Omental fat pad (tissue), 4 donors: ENCODE measurements at places on chromosomes 7 and 10. TPM values are rescaled to one million over a fixed set of nuclear protein-coding genes. Genes with fewer than 3 reads are reported as not detected.

DNA sequence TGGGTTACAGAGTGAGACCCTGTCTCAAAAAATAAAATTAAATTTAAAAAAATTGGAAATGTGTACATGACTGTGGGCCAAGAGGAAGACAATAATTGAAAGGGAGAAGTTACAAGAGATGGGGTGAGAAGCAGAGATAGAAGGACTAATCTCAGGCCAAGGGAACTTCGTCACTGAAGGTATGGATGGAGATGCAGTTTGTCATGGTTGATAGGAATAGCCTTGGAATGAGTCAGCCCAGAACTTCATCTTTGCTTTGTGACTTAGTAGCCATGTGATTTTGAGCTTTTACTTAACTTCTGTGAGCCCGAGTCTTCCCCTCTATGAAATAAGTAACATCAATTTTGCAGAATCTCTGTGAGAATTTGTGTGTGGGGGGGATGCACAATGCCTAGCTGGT is 6.5 kb upstream of the PODXL start:
- no peak for DNase-seq

DNA sequence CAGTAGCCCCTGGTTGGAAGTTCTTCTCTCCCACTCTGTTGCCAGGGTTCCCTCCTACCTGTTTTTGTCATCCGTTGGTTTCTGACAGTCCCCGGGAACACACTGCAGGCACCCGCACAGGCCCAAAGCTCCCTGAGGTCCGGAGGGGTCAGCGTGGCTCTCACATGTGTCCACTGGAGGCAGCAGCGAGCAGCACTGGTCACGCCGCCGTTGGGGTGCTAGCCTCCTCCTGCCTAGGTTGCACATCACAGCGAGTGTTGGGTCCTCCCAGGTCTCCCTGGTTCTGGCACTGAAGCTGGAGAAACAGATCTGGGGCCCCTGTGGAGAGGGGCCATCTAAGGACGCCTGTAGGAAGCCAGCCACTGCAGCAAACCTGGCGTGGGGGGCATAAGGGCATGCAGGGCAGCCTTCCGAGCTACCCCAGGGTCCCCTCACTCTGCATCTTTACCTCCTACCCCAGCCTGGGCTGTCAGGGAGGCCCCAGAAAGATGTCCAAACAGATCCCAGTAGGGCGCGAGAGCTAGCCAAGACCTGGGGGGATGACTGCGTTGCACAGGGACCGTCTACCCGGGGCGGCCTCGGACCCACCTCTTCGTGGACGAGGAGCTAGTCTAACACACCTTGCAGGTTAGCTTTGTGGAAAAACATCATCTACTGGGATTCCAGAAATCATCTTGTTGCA is 28.9 kb downstream of the LRRC27 start:
- no peak for DNase-seq

DNA sequence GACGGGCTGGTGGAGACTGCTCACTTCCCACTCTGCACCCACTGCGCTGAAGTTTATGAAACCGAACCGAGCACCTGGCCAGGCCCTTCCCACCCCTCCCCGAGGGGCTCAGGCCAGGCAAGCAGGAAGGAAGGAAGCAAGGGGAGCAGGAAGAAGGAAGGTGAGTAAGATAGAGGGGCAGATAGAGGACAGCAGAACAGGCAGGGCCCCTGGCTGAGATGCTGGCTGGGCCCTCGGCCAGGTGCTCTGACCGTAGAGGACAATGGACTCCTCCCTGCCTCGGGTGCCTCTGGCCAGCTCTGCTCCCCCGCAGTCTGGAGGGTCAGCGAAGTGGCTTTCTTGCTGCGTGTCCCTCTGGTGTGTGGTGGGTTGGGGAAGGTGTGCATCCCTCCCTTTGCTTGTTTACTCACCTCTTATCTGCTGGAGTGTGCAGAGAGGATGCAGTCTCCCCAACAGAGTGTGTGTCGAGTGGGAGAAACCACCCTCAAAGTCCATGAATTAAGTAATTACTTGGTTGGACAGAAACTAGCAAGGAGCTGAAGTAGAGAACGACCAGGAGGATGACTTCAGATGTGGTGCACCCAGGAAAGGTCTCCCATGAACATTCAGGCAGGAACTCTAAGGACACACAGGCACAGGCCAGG is 82.8 kb upstream of the PPP2R2D start:
- DNase-seq, result no peak

DNA sequence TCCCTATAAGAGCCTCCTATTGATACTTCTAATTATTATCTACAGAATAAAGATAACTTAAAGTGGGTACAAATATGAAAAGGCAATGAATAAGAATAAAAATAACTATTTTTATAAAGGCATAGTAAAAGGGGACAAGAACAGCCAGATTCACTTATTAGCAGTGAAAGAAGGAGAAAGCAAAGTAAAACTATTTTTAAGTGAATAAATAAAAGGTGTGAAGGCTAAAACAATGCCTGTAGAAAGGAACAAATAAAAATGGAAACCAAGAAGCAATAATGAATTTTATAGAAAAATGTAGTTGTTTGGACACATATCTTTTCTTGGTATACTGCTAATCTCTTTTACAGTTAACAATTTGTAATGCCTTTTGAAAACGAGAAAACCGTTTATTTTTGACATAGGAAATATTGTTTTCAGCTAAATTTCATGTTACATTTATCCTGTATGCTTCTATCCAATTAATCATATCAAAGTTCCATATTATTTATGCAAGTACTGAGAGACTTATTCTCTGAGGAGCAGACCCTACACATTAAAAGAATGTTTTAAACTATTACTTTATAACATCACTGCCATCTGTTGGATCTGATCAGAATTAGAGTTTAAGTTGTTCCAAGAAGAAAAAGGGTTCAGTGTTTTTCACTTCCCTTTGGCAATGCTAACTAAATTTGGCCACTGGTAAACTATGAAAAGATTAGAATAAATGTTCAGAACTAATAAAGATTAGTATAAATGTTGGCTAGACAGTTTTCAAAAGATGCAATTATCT is 59.1 kb downstream of the ARMC3 start:
- no peak for DNase-seq

DNA sequence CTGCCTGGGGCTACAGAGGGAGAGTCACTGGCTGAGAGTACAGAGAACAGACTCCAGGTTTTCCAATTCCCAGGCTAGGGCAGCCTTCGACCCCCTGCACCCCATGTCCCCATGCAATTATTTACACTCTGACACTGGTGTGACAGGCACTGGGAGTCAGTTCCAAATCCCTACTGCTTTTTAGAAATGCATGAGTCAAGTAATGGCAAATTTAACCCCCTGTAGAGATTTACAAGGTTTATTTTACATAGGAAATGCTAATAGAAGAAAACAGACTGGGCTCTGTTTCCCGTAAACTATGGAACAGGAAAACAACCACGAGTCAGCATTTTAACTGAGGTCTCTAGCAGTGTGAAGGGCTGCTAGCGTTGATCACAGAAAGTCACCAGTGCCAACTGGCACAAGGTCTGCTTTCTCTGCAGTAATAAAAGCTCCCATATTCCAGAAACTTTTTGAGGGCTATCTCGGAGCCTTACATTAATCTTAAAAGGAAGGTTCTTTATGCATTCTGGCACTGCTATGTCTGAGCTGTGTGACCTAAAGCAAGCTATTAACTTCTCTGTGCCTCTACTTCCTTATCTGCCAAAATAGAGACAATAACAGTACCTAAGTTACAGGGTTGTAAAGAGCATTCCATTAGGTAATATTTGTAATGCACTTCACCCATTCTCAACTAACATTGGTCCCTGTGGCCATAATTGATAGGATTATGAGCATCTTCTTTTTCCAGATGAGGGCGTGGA is 28.2 kb downstream of the NOD1 start:
- no peak for DNase-seq

GRCh38 chr10:110414548-110415309 is 83.0 kb upstream of the DUSP5 start:
- DNase-seq, result no peak

DNA sequence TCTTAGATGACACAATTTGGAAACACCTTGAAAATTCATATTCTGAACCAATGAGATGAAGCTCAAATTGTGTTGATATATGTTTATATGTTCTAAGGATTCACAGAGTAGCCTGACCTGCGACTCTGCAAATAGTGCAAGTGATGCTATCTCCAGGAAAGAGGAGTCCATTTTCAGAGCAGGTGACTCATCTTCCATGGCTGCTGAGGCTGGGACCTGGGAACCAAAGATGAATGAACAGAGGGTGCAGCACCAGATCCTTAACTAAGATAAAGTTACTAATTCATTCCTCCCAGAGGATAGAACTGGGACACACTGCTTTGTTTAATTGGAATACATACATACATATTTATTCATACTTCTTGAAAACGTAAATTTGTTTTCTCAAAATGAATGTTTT is 240.6 kb upstream of the SEMA3C start:
- no peak for DNase-seq

- DNase-seq, result peak; percentile 57
Measured at GRCh38 chr10:112137154-112137987, 46.2 kb downstream of the GPAM start.

DNA sequence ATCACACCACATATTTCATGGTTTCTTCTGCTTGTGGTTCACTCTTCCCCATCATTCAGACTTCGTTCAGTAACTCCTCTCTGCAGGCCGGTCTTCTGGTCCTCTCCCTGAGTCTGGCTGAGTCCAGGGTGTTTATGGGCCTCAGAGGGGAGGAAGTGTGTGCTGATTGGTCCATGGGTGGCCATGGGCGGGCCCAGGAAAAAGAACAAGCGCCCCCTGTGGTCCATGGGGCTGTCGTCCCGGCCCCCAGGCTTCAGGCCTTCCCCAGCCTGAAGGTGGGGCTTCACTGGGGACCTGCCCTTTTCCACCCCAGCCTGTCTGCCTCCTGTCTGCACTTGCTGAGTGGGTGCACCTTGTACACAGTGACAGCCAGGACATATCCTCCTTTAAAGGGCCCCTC is 123.7 kb downstream of the VIPR2 start:
- no peak for DNase-seq

- DNase-seq, result no peak
Measured at GRCh38 chr7:47282790-47283496, 299.0 kb downstream of the TNS3 start.

DNA sequence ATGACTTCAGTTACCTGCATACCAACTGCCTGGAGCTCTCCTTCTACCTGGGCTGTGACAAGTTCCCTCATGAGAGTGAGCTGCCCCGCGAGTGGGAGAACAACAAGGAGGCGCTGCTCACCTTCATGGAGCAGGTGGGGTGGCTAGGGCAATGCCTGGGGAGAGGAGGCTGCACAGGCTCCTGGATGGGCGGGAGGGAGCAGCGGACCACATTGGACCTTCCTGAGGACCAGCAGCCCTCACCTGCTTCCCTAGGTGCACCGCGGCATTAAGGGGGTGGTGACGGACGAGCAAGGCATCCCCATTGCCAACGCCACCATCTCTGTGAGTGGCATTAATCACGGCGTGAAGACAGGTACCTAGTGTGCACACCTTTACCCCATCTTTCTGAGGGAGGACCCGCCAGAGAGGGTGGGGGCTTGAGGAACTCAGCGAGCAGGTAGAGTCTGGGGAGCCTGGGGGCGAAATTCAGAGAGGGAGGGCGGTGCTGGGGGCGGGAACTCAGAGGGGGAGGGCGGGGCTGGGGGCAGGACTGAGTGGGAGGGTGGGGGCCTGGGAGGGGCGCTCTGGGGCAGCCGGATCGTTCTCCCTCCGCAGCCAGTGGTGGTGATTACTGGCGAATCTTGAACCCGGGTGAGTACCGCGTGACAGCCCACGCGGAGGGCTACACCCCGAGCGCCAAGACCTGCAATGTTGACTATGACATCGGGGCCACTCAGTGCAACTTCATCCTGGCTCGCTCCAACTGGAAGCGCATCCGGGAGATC is 9.0 kb downstream of the AEBP1 start:
- no peak for DNase-seq

DNA sequence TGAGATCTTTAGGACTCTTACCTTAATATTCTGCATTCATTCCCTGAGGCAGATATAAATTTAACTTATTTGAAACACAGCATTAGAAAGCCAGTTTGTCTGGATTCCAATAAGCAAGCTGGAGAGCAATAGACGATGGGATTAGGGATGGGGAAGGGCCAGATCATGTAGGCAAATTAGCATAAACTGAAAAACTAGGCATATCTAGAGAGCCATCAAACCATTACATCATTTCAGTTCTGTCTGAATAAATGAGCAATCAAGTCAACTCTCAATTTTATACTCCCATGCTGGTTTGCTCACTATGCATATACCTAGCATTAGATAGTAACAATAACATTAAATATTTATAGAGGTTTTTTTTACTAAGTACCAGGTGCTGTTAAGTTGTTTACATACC is 583.6 kb upstream of the LRRN3 start:
- no peak for DNase-seq

- no peak for DNase-seq
Measured at GRCh38 chr7:1859266-1860035, 189.4 kb downstream of the ELFN1 start.

DNA sequence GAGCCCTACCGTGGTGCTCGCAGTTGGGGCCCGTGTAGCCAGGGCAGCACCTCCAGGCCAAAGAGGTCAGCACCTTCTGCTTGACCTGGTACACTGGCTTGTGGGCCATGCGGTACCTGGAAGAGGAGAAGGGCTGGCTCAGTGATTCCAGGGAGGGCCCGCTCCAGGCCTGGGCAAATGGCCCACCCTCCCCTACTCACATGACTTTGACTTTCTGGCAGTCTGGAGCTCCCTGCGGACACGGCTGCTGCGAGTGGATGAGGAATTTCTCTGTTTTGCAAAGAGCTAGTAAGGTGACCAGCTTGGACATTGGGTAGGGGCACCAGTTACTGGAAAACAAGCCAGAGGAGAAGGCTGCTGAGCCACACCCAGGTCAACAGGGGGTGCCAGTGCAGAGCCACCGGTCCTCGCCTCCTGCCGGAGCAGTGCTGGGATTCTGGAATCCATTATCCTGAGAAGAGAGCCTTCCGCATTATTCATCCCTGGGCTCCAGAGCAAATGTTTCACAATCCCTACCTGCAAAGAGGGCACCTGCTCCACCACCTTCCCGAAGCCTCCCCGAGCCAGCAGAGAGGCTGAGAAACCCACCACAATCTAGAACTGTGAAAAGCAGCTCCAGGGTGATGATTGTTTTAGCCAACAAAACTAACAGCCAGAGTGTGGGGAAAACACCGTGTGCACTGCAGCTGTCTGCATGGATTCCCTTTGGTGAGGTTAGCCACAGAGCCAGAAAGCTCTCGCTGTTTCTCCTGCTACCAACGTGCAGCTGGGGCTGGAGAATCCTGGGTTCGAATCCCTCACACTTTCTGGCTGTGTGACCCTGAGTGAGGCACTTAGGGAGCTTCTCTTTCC is 11.8 kb downstream of the MMRN2 start:
- DNase-seq, result no peak

GRCh38 chr10:83517456-83517855 is 621.9 kb upstream of the GHITM start:
- no peak for DNase-seq

The TMEM139 gene
- total RNA-seq, result 3.8 TPM

The TET1 gene
- 7.1 TPM for total RNA-seq

The ZNF25 gene
- 15.5 TPM for total RNA-seq

The NRG3 gene
- 0.38 TPM for total RNA-seq
